ENCODE measurements at places on chromosomes 3 and 15. TPM values are rescaled to one million over a fixed set of nuclear protein-coding genes. Genes with fewer than 3 reads are reported as not detected.

DNA sequence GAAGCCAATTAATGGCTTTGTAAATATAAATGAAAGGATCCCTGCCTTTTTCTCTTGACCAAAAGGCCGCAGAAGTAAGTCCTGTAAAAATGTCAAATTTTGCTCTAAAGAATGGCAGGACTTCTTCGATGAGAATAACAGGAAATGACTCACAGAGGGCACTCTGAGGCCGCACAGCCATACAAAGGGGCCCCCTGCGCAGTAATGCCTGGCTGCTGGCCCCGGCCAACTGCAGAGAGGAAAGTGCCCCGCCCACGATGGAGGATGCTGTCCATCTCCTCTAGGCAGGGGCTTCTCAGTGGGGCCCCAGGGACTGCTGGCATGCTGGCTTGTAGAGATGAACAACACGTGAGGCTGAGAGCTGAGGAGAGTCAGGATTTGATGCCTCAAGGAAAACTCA lies 18.1 kb upstream of the SCN10A start:
- H3K36me3 ChIP-seq = no peaks in the 10 kb centered on the region
- peaks cover 28% of the 10 kb centered on the region for H3K4me1 ChIP-seq
- no peaks in the 10 kb centered on the region for H3K27me3 ChIP-seq

ST3GAL6 gene
- total RNA-seq = 2.2 TPM

C3orf85 gene
- not detected for total RNA-seq

DNA sequence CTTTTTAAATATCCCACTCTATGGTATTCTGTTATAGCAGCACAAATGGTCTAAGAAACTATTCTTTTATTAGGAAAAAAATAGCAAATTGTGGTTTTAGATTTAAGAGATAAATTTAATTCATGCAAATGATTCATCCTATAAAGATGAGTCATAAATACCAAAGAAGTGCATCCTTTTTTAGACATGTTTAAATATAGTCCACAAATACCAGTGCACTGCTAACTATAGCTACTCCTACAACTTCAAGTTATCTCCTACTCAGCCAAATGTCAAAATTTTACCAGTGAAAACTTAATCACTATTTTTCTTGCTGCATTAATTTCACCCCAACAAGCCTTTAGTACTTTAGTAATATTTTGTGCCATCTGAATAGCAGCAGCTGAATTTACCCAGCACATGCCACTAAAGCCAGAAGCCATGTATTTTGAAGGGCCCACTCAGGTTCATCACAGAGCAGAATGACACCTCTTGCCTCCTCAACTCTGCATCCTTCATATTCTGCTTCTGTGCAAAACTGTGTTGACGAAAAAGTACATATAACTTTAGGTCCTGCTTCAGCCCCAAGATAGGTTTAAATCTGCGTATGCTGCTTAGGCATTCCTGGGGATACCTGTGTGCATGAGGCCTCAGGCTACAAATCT lies 24.9 kb downstream of the CX3CR1 start:
- peaks cover 33% of the 10 kb centered on the region for H3K27me3 ChIP-seq
- DNase-seq = no peak
- H3K4me1 ChIP-seq = peaks cover 6% of the 10 kb centered on the region
- no peak overlapping the region for H3K27ac ChIP-seq
- no peak overlapping the region for H3K4me3 ChIP-seq

MED12L gene
- total RNA-seq = 2.2 TPM

DNA sequence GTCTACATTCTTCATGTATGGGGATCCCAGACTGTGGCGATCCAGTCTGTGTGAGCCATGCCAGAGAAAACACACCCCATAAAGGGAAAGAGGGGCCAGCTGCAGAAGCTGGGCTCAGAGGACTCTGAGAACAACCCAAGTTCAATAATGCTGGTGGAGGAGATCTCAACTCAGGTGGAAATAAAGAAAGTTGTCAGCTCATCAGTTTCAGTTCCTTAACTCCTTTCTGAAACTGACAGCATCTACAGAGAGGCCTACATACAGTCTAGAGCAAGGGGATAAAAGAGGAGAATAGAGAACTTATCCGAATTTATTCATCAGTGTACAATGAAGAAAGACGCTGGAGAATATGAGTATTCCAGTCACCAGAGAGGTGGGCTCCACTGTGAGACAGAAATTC lies 77.0 kb downstream of the NTRK3 start:
- no peak for DNase-seq
- no peaks in the 10 kb centered on the region for H3K4me1 ChIP-seq
- H3K36me3 ChIP-seq = no peaks in the 10 kb centered on the region
- no peak overlapping the region for H3K4me3 ChIP-seq

GRCh38 chr15:86797135-86797534 lies 717.5 kb downstream of the AGBL1 start:
- no peak overlapping the region for H3K4me3 ChIP-seq
- H3K36me3 ChIP-seq = no peaks in the 10 kb centered on the region
- no peaks in the 10 kb centered on the region for H3K27me3 ChIP-seq

All from osteoblast (primary cell).